Astrocyte of the hippocampus (primary cell): ENCODE measurements at places on chromosomes 2 and 18.

DNA sequence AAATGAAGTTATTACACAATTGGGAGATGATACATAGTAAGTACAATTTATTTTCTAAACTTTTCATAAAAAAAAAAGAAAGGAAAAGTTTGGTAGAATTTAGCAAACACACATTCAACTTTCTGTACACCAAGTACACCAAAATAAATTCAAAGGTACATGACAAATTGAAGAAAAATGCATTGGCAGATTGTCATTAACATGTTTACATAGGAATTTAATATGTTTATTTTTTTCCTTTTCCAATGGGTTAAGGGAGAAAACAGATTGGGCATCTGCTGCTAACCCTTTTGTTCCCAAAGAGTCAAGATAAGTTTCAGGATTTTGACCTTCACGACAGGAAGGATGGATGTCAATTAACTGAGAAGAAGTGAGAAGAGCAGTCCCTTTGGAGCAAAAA lies 620.4 kb downstream of the XIRP2 start:
- DNase-seq = no peak

DNA sequence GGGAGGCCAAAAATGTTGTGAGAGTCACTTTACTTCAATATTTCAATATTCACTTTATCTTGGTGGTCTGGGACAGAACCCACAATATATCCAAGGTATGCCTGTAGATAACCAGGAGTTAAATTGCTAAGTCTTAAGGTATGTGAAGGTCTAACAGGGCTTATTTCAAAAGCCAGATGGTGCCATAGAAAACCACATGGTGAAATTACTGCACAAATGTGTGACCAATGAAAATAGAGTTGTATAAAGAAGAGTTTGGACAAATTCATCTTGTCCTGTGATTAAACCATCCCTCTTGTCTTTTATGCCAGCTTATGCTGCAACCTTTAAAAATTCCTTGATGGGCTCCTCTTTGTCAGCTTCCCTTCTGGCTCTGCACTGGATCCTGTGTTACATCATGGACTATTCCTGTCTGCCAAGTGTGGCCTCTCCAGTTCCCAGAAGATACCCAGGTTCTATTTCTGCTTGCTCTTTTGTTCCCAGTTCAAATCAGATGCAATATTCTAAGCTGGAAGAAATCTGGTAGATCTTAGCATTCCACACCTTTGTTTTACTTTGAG lies 46.8 kb downstream of the ANTXR1 start:
- peak; percentile 24 for DNase-seq

GRCh38 chr2:127219171-127220070 lies 678 bp downstream of the CYP27C1 start:
- DNase-seq = peak; percentile 72

DNA sequence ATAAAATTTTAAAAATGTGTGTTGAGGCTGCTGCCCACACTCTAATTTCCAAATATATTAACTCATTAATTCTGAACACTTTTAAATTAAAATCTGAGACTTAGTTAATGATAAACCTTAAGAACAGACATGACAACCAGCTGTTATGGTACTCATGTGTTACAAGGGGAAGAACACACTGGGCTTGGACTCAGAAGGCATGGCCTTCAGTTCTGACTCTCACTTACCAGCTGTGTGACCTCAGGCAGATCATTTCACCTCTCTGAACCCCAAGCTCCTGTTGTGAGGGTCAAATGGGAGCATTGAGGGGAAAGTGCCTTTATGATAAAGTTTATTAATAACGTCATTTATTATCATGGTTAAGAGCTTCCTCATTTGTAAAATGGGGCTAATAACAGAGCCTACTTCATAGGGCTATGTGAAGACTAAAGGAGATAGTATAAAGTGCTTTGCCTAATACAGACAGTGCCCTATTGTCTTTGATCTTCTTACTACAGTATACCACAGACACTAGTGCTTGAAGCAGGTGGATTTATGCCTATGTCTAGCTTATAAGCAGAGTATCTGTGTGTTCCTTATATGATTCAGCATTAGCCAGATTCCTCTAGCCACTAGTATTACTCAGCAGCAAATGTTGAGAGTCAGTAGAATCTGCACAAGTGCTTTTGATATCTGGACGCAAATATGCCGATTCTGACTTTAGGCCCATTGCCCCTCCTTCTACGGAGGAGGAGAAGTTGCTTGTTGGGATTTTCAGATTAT lies 99.6 kb downstream of the SGPP2 start:
- DNase-seq = no peak

GRCh38 chr2:97834610-97835009 lies 121.2 kb downstream of the ZAP70 start:
- no peak for DNase-seq

- DNase-seq = no peak
These were observed 385.4 kb upstream of the PKDCC start for GRCh38 chr2:41662461-41662860.

GRCh38 chr18:23926571-23926970 lies 88.0 kb upstream of the TTC39C start:
- DNase-seq = no peak

GRCh38 chr2:27622921-27623384 lies 5.9 kb downstream of the CCDC121 start:
- DNase-seq = peak; percentile 93

DNA sequence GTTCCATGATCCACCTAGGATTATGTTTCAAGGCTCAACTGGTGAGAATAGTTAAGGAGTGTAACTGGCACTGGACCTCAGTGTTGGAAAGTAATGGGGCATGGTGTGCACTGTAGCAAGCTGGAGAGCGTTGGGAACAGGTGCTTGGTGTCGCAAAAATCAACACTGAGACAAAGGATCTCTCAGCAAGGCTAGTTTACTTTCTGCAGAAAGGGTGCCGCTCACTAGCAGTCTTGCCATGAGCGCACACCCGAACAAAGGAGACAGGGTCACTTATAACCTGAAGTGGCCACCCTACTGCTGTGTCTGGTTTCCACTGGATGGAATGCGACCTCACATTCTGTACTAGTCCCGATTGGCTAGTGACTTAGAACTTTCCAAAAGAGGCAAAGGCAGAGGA lies 133.2 kb downstream of the TMEM17 start:
- DNase-seq = no peak

- DNase-seq = no peak
These were observed 20.4 kb downstream of the PLA2R1 start for GRCh38 chr2:160042054-160042453.

- peak; percentile 66 for DNase-seq
These were observed 8.0 kb upstream of the CFAP221 start for GRCh38 chr2:119536211-119536610.

GRCh38 chr2:189829102-189829833 lies 45.0 kb downstream of the PMS1 start:
- DNase-seq = no peak

GRCh38 chr18:13103366-13103765 lies 112.2 kb downstream of the CEP192 start:
- no peak for DNase-seq

GRCh38 chr2:62379566-62379965 lies 126.4 kb downstream of the TMEM17 start:
- DNase-seq = no peak

DNA sequence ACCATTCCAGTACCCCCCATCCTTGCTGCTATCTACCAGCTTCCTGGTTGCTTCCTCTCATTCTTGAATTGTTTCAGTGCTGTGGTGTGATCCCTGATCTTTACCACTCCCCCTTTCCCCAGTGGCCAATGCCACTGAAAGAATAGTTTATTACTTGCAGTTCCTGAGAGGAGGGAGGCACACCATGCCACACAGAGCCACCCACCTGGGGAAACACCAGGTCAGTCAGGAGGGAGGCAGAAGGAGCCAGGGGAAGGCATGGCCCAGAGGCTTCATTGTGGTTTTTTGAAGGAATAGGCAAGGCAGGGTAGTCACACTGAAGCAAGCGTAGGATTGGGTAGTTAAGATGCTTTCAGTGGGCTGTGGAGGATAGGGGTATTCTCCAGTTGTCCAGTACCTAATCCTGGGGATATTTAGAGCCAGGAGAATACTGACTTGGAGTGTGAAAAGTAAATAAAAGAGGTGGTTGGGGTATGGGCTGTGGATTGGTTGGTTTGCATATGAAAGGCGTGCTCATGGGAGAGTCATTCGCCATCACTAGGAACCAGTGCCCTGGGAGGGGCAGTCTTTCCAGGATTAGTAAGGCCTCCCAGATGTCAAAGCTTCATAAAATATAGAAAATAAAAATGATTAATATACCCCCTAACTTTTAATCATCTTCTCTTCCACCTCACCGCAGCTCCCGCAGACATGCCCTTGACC lies 6.7 kb upstream of the TMEM177 start:
- DNase-seq = no peak

DNA sequence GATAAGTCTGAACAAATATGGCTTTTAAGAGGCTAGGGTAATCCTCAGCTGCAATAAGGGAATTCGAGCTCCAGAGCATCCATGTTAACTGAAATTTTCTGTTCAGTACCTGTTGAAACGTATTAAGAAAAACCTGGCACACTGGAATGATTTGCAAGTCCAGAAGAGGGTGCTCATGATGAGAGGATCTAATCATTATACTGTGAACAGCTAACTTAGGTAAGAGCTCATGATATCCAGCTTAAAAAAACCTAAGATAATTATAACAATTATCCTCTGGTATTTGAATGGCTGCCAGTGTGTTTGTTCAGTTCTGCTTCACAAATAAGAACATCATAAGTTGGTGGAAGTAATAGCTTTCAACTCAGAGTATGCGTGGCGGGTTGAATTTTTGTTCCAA lies 1118.3 kb upstream of the DDX18 start:
- no peak for DNase-seq

GRCh38 chr2:184316921-184317320 lies 281.4 kb upstream of the ZNF804A start:
- DNase-seq = no peak

- peak; percentile 7 for DNase-seq
These were observed 138.1 kb downstream of the WDR7 start for GRCh38 chr18:56789004-56789888.

DNA sequence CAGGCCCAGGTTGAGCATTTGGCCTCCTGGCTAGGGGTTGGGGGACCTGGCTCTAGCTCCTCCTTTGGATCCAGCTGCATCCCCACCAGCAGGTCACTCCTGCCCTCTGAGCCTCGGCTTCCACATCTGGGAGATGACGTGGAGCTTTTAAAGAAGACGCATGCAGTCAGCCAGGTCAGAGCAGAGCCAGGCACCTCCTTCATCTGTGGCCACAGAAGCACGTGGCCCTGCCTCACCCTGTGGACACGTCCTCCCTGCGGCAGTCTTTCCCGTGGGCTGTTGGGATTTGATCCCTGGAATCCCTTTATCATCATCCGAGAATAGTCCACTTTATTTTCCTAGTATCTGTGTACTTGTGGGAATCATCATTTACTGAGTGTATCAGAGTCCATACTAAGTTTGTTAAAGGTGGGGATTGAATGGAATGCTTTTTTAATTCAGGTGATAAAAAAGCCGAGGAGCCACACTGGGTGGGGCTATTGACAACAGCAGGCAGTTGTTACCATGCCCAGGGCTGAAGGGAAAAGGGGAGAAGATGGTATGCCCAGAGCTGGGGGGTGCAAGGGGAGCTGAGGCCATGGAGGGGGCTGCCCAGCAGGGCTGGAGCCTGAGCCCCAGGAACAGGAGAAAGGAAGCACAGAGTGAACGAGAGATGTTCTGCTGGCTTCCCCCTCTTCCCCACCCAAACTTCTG lies 170.1 kb downstream of the LAMA1 start:
- no peak for DNase-seq

- DNase-seq = peak; percentile 23
These were observed 1.1 kb upstream of the BOLL start for GRCh38 chr2:197786010-197786877.

GRCh38 chr18:78505851-78506461 lies 473.7 kb upstream of the SALL3 start:
- peak; percentile 68 for DNase-seq

DNA sequence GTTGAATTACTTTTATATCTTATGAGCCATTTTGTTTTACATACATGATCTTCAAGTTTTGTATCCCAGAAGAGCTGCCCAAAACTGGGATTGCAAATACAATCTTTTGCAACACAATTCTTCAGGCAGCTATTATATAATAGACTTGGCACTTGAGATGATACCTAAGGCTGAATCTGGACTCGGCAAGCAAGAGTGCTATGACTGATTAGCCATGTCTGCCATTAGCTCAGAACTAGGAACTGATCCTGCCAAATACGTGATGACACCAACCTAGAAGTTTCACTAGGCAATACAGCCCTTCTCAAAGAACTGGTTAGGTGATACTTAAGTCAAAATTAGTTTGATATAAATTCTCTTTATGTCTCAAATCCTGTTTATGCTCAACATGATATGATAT lies 619.6 kb downstream of the CPS1 start:
- no peak for DNase-seq

DNA sequence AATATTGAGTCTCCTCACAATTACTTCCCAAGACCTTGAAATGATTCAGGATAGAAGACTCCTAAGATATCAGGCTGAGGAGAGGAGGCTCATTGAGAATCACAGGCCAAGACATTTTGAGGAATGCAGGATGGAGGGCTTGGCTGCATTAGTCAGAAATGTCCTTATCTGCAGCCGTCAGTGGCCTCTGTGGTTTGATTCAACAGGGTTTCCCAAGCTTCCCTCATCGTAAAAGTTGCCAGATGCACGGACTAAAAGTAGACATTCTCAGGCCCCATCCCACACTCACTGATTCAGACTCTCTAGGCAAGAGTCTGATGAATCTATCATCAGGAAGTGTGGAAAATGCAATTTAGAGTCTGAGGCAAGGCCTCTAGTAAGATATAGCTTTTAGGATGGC lies 34.0 kb upstream of the TMEM178A start:
- DNase-seq = peak; percentile 93

DNA sequence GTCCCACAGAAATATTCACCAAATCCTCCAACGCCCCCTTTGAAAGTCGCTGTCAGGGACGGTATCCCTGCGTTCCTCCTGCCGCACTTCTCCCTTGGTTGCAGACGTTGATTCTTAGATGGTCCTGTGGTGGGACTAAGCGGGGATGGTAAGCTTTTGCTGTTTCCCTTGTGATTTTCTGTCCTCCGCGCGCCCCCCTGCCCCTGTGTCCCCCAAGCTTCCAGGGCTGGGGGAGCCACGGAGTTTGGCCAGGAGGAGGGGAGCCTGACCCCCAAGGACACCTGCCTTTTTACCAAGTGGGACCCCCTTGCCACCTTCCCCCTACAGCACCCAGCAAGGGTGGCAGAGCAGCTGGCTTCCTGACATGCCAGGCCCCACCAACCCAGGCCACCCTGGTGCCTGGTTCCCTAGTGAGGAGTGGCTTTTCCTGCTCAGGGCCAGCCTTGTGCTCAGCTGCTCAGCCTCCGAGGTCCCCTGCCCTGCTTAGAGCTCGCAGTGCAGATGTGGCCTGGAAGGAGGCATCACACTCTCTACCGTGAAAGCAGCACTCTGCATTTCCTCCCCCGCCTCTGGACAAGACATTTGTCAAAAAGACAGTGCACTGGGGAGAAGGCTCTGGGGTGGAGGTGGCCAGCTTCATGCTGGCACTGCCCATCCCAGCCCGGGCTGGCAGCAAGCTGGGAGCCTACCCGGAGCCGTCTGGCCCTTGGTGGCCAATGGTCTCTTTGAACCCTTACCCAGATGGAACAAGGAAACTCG lies 49.4 kb downstream of the TWIST2 start:
- no peak for DNase-seq
